ENCODE measurements at places on chromosomes 1 and 21. TPM values are rescaled to one million over a fixed set of nuclear protein-coding genes. Genes with fewer than 3 reads are reported as not detected.

GRCh38 chr1:117003223-117003875, 1.8 kb downstream of the CD101 start:
- no peak for DNase-seq

- DNase-seq: no peak
These were observed 28.8 kb downstream of the SNAP47 start for GRCh38 chr1:227764019-227764391.

DNA sequence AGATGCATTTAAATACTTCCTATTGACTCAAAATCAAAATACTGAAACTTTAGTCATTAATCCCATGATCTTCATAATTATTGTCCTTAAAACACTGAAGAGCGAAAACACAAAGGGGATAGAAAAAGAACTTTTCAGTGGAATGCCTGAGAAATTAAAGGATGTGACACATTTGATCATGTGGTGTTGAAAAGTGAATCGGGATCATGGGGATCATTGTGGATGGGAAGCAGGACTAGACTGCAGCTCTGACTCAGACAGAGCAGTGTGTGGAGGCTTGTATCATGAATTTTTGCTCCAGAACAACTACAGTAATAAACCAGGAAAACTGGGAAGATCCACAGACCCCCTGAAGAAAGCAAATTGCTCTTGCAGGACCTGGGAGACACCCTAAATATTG, 161.1 kb upstream of the CXADR start:
- no peak for DNase-seq

DNA sequence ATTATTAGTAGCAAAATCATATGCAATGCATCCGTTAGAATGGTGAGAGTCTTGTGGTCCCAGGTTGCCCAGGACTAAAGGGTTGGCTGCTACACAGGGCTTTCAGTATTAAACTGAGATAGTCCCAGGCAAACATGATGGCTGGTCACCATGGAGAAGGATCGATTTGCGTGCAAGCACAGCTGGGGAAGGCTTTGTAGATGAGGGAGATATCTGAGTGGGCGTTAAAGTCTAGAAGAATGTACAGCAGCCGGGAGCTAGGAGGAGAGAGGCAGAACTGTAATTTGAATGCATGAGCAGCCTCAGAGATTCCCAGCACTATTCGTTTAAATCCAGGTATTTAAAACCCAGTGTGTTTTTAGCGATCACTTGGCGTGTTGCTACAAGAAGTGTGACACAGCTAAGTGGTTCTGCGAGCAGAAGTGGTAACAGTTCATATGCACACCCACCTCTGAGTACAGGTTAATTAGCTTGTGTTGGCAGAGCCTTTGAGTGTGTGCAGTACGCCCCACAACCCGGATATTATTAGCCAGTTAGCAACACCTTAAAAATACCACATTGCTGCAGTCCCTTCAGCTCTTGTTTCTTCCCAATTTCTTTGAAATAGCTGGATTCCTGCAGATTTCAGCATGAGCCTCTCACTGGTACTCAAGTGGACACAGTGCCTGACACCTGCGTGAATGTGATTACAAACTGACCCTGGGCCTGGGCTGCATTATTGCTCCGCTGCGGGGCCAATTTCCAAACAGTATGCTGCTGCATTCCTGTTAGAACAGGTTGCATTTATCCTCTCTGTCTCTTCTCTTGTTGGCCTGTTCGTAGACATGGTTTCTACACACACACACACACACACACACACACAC, 67.2 kb upstream of the SCAF4 start:
- no peak for DNase-seq

Gene CD1C
- polyA plus RNA-seq: 1.8 TPM

Gene KCNE1
- 0.22 TPM for polyA plus RNA-seq

Gene TMEM51
- polyA plus RNA-seq: 20.0 TPM

Gene SMCP
- polyA plus RNA-seq: not detected
